Stimulated activated CD8-positive, alpha-beta memory T cell treated with anti-CD3 and anti-CD28 coated beads, Interleukin-4, amount 100 ng/mL, for 24 hours (primary cell): ENCODE measurements at places on chromosomes 2 and 18.

GRCh38 chr2:67840460-67841068, 222.2 kb downstream of the C1D start:
- DNase-seq: no peak

DNA sequence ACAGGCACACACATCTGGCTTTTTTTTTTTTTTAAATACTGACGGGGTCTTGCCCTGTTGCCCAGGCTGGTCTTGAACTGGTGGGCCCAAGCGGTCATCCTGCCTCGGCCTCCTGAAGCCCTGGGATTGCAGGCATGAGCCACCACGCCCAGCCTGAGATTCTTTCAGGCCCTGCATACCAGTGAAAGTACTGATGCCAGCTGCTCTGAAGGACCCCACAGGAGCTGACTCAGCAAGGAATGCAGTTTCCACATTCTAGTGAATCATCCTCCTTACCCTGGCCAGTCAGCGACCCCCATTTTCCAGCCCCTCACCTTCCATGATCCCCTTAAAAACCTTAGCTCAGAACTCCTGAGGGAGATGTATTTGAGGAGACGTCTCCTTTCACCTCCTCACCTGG, 5.8 kb upstream of the DTYMK start:
- no peak for DNase-seq

DNA sequence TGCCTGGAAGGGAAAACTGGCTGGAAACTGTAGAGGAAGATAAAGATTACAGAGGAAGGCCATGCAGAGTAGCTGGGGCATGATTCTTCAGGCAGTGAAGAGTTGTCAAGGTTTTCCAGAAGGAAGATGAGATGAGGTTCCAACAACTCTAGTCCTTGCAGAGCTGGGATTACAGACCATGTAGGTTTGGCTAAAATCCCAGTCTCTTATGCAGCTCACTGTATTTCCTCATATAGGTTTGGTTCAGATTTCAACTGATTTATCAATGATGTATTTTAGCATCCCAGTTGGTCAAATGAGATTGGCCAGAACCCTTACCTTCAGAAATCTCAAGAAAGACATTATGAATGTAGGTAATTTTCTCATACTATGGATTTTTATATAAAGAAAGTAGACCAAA, 16.4 kb downstream of the FAP start:
- DNase-seq: no peak

- DNase-seq: no peak
These were observed 133.5 kb downstream of the SPTBN1 start for GRCh38 chr2:54589340-54590215.

DNA sequence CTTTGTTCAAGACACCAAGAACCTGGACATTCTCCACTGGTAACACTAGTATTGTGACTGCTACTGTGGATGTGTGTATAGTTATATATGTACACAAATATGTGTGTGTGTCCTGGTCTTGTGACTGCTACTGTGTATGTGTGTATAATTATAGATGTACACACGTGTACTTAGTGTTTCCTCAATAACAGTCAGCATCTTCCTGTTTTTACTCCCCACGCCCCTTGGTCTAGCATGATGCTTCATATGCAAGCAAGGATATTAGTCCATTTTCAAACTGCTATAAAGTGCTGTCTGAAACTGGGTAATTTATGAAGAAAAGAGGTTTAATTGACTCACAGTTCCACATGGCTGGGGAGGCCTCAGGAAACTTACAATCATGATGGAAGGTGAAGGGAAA, 802.7 kb downstream of the RNF144A start:
- DNase-seq: no peak

DNA sequence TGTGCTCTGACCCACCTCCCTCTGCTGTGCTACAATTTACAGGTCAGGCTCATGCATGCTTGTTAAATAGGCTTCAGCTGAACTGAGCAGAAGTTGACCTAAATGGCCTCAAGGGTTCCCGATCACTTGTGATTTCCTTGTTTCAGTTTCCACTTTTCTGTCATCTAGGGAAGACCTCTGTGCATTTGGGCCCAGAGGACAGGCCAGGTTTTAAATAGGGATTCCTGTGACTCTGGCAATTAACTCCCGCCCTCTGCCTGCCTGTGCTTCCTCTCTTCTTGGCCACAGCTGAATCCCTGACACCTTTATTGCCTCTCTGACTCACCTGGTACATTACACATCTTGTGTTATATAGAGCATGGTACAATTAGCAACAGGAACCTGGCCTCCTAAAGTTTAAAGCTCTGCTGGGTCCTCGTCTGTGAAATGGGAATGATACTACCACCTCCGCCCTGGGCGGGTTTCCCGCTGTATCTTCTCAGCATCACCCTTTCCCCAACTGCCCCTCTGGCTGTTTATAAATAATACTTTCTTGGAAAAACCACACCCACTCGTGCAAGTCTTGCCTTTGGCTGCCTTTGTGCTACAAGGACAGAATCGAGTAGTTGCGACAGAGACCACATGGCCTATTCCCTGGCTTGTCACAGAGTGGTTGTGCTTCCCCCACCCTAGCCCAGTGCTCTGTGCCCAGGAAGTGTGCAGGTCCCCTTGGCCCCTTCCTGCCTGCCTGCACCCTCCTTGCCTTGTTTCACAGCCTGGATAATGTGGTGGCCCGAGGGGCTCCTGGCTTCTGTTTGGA, 7.9 kb downstream of the CABLES1 start:
- DNase-seq: no peak

DNA sequence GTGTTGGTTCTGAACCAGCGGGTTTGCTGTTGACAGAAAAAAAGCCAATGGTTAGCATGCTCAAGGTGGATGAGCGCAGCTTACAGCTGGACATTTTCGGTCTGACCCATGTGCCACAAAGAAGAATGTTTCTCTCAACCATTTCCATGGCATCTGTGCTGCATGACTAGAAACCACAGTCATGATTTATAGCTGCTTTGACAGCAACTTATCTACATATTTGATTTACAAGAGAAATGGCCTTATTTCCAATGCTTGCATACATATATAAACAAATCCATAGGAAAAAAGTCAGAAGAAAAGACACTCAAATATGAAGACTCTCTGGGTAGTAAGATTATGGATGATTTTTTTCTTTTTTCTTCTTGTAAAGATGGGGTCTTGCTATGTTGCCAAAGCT, 98.2 kb downstream of the DYNC1I2 start:
- no peak for DNase-seq

GRCh38 chr18:22098563-22098989, 70.8 kb upstream of the GATA6 start:
- DNase-seq: no peak

DNA sequence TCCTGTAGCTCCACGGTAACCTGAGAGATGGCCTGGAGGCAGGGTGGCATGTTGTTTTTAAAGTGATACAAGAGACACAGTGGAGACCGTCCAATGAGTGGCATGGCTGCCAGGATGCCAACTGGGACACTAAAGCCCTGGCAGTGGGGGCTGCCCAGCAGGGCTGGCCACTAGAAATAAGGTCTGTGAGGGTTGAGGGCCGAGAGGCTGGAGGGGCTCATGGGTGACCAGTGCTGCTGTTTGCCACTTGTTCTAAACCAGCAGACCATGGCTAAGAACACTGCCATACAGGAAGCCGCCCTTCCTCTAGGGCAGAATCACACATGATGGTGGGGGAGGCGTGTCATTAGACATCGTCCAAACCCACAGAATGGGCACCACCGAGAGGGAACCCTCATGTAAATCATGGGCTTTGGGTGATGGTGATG, 71.9 kb downstream of the ALPK2 start:
- no peak for DNase-seq

DNA sequence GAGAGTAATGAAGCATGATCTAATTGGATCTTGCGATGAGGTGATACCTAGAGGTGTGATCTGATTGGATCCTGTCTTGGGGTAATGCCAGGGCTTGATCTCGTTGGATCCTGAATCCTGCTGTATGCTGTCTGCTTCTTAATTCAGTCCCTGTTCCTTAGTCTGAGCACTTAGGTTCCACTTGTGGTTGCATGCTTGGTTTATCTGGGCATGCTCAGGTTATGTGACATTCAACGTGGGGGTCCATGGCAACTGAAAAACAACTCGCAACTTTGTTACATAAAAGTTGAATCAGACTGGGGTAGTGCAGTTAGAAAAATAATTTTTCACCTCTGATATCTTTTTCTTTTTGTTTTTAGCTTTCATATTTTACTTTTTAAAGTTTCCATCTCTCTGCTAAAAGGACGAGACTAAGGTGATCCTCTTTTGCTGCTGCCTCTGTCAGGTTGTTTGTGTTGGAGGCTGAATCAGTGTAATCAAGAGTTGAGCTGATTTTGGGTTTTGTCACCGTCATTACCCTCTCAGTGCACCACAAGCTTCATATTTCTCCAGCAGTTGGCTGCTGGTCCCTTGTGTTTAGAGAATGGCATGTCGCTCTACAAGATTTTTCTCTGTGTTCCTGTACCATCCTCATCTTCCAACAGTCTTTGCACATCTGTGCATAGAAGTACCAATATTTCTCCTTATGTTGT, 67.9 kb downstream of the NCOA1 start:
- DNase-seq: no peak

DNA sequence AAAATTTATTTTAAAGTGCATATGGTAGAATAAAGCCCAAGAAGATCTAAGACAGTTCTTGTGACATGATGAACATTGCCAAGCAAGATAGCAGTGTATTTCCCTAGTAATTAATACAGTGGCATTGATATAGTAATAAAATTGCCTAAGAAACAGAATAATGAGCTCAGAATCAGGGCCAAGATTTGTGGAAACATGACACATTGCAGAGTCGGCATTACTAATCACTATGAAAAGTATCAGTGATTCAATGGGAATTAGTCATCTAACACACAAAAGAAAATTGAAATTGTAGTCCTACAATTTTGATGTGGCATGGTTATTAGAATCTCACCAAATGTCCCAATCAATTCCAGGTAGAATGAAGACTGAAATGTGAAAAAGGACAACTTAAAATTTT, 243.0 kb upstream of the CYRIA start:
- no peak for DNase-seq

DNA sequence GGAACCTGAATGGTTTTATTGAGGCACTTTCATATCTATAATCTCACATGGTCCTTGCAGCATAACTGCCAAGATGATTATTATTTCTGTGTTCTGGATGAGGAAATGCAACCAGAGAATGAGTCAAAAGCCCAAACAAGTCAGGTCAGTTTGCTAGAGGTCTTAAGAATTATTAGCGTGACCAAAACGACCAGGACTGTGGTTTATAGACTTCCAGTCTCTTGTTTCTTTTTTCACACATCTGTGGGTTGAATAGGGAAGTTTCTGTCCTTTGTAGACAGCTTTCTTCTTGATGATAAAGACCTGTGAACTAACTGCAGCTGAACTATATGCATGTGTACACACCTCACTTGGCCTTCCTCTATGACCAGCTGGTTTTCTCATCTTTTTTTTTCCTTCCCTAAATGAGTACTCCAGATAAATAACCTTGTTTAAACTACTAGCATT, 13.9 kb downstream of the ADAM23 start:
- DNase-seq: no peak

DNA sequence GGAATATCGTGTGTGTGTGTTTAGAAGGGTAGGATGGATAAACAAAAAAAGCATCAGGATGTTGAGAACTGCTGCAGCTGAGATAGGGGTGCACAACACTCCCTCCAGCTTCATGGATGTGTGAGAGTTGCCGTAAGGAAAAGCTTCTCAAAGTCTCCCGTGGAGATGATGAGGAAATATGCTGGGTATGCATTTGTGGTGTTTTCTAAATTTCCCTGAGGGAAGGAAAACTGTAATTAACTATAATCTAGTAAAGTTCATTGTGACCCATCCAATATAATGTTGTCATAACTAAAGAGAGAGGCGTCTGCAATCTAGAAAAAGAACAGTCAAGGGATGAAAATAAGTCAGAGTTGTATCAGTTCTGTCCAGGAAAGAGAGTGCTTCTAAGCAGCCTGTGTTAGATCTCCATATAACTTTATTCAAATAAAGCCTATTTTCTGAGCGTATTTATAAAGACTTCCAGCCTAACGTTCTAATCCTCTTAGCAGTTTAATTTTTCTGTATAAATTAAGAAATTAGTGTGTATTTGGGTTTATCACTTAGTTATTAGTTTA, 7.3 kb upstream of the LMAN2L start:
- DNase-seq: no peak

- no peak for DNase-seq
These were observed 1.8 kb downstream of the CHAC2 start for GRCh38 chr2:53769318-53769945.

DNA sequence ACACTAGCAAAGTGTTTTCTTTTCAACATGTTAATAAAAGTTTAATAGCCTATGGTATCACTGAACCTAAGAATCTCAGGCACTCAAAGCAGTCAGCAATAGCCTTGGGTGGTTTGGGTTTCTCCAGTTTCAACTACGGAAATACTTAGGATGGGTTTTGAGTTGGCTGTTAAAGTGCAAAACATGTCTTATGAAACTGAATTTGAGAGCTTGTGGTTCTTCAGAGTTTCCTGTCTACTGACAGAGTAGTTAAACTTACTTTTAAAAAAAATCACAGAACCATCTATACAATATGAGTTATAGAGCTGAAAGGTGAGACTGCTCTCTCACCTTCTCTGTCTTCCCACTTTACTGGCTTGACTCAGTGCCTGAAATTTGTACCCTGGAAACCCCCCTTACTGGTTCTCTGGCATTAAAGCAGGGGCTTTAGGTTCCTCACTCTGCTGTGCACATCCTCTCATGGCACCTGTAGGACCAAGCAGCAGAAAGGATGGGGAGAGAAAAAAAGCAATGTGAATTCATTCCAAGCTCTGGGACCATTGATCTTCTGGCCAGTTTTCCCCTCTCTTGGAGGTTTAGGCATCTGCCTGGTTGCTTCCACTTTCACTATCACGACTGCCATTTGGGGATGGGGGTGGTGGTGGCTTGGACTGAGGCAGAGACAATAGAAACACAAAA, 18.1 kb downstream of the CCDC141 start:
- DNase-seq: no peak

- no peak for DNase-seq
These were observed 44.4 kb upstream of the CCDC68 start for GRCh38 chr18:55003695-55004094.

DNA sequence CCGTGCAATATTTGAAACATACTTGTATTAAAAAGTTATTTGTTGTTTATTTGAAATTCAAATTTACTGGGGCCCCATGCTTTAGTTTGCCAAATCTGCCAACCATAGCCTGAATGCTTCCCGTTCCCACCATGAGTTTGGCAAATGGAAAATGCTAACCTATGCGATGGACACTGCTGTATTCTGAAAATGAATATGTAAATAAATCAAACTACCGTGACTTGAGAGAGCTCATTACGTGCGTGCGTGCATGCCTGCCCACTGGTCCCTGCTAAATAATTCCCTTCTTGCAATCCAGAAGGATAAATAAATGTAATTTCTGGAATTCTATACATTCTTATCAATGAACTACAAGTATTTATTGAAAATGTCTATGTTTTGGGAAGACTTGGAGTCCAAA, 3.2 kb downstream of the BOD1L2 start:
- DNase-seq: no peak

- no peak for DNase-seq
These were observed 2.4 kb upstream of the THNSL2 start for GRCh38 chr2:88167740-88168139.

DNA sequence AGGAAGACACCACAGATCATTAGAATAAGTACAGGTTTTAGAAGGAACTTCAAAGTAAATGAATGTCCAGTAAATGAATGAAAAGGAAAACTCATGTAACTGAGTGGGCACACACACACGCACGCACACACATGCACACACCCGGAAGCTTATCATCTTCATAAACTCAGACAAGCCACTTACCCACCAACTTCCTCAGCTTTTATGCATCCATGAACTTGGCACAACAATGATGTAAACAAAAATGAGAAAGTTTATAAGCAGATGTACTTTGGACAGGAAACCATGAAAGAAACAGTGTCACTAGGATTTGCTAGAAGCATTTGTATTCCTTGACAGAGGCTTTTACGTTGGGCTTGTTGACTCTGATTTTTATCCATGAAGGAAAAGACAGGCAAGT, 23.2 kb downstream of the RNF152 start:
- no peak for DNase-seq
